ENCODE measurements at places on chromosomes 16 and 17.
A peak's percentile ranks its signal among the peaks of the same experiment; 100 is the strongest.

GRCh38 chr17:78967782-78968362 is 11.9 kb downstream of the LGALS3BP start:
- no peak for DNase-seq

- peak; percentile 75 for DNase-seq
Observed at GRCh38 chr17:15490634-15491261, 23.3 kb upstream of the CDRT4 start.

DNA sequence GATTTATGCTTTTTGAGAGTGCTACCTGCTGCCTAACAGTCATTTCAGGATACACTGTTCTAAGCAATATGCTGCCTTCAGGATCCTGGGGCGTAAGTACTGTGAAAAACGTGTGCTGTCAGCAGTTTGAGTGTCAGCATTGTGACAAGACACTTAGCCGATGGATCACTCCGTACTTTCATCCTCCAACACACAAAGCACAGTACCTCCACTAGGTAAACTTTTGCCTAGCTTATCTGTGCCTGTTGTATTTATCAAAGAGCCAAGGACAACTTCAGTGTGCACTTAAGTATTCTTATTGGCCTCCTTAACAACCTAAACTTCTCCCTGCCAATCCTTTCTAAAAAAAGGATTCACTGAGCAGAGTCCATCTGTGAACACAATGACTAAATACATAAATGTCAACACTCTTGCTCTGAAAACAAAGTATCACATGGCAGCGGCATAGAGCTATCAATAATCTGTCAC is 33.8 kb upstream of the PHLPP2 start:
- DNase-seq = no peak

GRCh38 chr16:78538919-78539318 is 439.5 kb downstream of the WWOX start:
- DNase-seq = no peak

GRCh38 chr17:3512505-3513171 is 36.8 kb downstream of the ASPA start:
- peak; percentile 94 for DNase-seq

DNA sequence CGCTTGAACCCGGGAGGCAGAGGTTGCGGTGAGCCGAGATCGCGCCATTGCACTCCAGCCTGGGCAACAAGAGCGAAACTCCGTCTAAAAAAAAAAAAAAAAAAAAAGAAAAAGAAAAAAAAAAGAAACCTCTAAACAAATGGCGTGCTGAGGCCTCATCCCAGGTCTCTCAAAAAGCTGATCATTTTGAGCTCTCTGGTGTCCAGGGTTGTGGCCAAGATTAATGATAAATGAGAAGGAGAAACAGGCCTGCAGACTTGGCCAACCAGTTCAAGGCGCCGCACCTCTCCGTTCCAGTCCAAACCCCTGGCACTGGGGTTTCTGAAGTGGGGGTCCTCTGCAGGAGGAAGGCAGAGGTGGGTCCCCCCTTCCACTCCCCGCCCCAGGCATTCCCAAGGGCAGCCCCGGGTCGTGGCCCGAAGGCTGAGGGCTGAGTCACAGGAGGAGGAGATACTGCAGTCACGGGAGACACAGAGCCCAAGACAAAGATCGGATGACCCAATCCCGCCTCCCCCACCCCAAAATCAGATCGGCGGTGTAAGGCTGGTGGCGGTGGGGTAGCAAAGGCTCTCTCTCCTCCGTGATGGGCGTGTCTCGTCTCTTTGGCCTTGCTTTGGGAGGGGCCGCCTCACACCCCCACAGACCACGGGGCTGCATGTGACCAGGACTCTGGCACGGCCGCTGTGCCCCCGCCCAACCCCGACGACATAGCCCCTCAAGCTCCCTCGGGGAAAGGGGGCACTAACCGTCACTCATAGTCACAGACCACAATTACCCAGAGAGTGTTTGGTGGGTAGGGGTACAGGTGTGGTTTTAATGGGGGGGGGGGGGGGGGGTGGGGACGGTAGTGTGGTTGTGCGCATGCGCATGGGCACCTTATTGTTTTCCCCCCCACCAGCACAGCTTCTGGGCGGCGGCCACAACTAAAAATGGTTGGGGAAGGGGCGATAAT is 1.1 kb downstream of the VAT1 start:
- no peak for DNase-seq

- no peak for DNase-seq
Observed at GRCh38 chr17:50110591-50111349, 15.6 kb downstream of the PDK2 start.

DNA sequence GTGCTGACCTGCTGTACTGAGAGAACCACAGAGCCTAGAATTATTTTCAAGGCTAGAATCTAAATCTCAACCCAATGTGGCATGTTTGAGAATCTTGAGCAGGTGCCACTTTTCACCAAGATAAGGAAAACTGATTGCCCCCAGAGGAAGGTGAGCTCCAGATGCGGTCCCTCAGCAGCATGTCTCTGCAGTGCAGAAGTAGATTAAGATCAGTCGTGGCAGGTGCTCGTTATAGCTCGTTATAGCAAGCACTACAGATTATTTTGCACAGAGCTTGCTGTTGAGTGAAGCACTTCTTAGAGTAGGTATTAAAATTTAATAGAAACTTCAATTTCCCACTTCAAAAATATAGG is 176.0 kb downstream of the AATF start:
- no peak for DNase-seq

DNA sequence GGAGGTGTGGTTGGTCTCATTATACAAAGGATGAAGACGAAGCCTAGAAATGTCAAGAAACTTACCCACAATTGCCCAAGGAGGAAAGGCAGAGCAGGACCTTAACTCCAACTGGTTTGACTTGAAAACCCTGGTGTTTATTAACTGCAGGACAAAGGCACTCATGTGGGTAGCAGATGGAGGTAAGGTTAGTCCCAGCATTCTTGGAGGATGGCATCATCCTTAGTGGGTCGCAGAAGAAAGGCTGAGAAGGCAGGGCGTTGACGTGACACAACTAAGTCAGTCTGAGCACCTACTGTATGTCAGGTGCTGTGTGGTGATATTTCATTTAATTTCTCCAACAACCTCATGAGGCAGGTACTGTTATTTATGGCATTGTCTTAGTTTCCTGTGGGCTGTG is 101.3 kb downstream of the HAPSTR1 start:
- DNase-seq = no peak

DNA sequence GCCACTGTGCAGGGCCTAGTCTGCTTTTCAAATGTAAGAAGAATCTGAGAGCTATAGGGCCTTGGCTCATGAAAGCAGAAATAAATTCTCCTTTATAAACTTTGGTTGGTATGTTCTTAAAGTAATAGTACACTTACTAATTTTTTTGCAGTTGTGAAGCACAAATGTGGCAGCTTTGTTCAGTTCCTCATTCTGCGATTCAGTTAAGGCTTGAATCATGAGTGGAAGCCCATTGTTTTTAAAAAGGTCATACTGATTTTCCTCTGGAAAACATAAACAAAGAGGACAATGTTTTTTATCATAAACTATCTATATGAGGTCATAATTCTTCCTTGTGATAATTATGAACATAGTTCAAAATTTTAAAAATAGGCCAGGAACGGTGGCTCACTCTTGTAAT is 23.6 kb upstream of the DYNC1LI2 start:
- no peak for DNase-seq

- no peak for DNase-seq
Observed at GRCh38 chr17:55601874-55602364, 90.7 kb upstream of the SMIM36 start.

- peak; percentile 82 for DNase-seq
Observed at GRCh38 chr17:64661976-64662773, at the start of gene SMURF2. Gene SMURF2 (minus strand): TSS chr17:64662307. CDS start chr17:64661880, 427 bp downstream.

GRCh38 chr17:12037970-12038369 is 17.3 kb downstream of the MAP2K4 start:
- DNase-seq = no peak

- DNase-seq = no peak
Observed at GRCh38 chr16:49443576-49443975, 70.0 kb downstream of the C16orf78 start.

DNA sequence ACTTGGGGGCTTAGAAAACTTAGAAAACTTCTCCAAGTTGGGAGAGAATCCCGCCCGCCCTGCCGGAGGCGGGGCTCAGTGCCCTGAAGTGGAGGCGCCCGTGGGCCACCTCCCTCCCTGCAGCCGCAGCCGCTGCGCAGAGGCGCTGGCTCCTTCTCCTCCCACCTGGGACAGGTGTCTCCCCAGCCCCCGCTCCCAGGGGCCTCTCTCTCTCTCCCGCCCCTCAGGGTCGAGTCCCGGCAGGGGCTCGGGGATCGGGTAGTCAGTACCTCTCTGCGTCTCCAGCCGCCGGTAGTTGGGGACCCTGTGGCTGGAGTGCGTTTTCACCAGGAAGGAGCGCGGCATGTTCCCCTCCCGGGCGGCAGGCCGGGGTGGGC is 257 bp downstream of the SNAI3 start:
- DNase-seq = no peak

GRCh38 chr16:22635801-22636200 is 125.1 kb downstream of the NPIPB5 start:
- no peak for DNase-seq

DNA sequence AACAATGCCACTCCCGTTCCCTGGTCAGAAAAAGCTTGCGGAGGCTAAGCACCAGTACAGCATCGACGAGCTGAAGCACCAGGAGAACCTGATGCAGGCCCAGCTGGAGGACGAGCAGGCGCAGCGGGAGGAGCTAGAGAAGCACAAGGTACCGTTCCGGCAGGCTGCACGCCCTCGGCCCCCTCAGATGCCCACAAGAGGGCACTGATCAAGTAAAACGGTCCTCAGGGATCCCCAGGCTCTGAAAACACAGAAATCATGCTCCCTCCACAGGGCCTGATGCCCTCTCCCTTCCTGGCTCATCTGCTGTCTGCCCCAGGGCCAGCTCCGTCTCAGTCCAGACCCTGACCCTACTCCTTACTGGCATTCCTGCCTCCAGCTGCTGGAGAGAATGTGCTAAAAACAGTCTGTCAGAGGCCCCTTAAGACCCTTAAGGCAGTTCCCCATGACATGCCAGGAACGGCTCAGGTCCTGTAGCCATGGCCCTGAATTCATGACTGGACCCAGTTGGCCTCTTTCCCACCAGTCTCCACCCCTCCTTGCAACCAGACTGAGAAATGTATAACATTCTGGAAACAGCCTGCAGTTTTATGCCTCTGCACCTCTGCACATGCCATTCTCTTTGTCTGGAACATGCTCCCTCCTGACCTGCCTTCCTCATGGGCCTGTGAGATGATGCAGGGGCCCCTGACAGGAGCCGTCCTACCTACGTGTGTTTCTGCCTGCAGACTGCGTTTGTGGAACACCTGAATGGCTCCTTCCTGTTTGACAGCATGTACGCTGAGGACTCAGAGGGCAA is 21.8 kb downstream of the DRC3 start:
- DNase-seq = peak; percentile 7

DNA sequence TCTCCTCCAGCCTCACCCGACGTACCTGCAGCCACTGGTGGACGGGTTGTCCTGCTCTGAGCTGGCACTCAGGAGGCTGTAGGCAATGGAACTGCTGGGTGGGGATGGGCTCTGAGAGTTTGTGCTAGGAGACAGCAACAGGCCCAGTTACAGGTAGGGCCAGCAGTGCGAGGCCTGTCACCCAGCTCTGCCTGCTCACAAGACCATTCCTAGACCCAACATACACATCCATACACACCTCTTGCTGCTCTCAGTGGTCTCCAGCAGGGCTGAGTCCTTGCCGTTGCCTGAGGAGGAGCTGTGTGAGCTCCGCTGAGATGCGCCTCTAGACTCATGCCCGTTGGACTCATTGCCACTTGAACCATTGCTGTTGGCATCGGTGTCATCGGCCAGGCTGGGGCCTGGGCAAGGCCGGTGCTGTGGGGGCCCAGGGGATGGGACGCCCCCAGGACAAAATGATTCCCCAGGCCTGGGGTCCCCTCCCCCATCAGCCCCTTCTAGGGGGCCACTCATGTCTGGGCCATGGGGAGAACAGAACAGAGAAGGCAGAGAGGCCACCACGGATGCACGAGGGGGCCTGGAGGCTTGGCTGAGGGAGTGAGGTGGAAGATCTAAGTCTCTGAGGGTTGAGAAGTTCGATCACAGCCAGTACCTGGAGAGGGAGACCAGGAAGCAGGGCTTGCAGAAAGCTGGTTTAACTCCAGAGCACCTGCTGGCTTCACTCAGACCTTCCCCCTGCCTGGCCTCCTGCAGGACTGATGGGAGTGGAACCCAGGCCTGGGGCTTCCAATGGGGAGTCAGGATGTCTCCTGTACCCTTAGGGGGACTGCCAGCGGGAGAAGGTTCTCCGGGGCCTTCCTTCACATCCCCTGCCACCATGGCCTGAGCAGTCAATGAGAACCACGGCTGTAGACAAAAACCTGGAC is 1.7 kb downstream of the PER1 start:
- DNase-seq = no peak

- no peak for DNase-seq
Observed at GRCh38 chr16:10679921-10680320, 14.8 kb downstream of the TEKT5 start.

- no peak for DNase-seq
Observed at GRCh38 chr16:64882078-64882784, 239.6 kb downstream of the CDH11 start.

DNA sequence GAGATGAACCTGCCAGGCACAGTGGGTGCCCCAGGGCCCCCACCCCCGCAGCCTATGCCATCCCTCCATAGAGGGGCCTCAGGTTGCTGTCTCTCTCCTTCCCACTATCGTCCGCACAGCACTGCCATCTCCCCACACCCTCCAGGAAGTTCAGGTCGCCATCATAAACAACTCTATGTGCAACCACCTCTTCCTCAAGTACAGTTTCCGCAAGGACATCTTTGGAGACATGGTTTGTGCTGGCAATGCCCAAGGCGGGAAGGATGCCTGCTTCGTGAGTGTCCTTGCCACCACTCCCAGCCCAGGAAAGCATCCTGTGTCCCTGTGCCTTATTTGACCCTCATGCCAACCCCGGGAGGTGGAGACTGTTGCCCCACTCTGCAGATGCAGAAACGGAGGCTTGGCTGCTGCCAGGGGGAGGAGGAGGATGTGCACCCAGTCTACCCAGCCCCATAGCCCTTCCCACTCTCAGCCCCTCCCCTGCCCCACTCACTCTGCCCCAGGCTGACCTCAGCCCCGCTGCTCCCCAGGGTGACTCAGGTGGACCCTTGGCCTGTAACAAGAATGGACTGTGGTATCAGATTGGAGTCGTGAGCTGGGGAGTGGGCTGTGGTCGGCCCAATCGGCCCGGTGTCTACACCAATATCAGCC is 3.9 kb downstream of the PRSS21 start:
- no peak for DNase-seq

- no peak for DNase-seq
Observed at GRCh38 chr16:49773534-49774475, 82.1 kb downstream of the ZNF423 start.

Measured in midbrain (tissue), 1 donor.